ENCODE measurements at places on chromosomes 1 and 21. TPM values are rescaled to one million over a fixed set of nuclear protein-coding genes. Genes with fewer than 3 reads are reported as not detected.

DNA sequence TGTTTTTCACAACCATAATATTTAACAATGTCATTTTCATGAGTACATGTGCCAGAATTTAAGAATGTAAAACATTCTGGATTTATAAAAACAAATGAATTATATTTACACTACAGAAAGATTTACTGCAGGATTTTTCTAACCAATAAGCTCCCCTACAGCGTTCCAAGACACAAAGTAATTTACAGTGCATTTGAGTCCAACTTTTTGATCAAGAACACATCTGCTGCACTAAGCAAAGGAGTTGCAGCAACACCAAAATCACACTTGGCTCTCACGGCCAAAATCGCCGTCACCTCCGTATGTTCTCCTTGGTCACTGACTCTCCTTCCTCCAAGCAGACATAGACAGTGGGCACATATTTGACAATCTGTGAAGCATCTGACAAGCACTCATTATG, 7.7 kb downstream of the VPS26C start:
- DNase-seq: no peak

DNA sequence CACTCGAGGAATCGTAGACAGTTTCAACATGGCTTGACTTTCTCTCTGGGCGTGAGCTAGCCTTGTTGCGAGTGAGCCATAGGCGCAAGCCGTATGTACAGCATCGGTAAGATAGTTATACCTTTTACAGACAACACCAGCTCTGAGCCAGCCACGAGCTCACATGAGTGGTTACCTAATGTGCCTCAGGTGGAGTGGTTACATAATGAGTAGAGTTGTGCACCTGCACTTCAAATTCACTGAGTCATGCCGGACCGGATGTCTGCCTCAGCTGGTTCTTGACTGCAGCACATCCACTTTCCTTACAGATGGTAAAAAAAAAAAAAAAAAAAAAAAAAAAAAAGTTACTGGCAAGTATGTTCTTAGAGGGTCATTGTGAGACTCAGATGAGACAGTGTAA, 360.4 kb upstream of the NR5A2 start:
- no peak for DNase-seq

DNA sequence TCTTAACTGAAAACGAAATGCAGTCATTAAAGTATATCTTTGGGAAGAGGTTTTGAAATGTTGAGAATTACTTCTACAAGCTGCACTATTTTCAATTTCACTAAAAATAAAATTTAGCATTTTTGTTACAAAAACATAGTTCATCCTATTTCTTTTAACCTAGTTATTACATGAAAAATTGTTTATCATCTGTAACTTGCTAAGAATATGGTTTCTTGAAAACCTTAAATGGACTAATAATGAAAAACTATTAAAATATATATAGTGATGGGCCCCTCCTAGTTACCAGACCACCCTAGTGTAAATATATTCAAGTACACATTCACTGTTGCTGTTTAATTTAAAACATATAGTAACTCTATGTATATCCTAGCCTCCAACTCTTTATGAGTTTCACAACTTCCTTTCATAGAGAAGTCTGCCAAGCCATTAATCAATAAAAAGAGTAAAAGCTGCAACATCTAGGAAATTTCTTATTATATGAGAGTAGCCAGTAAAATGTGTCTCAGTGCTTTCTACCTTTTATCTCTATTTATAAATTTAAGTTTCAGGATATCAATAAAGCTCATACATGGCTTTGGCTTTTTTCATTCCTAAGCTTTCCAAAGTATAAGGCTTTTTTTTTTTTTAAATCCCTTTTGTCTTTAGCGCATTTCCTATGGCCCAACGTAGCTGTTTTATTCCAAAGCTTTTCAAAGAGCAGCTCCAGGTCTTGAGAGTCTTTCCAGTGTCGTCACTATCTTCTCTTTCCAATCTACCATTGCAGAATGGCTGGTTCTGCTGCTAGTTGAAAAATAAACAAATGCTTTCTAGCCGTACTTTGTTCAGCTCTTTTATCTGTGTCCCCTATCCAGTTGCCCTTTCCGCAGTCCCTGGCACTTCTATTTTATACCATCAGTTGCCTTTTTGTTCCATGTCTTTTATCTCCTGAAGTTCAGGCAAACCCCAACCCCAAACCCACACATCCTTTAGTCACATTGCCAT, 6.5 kb downstream of the IRF2BP2 start:
- DNase-seq: no peak

DNA sequence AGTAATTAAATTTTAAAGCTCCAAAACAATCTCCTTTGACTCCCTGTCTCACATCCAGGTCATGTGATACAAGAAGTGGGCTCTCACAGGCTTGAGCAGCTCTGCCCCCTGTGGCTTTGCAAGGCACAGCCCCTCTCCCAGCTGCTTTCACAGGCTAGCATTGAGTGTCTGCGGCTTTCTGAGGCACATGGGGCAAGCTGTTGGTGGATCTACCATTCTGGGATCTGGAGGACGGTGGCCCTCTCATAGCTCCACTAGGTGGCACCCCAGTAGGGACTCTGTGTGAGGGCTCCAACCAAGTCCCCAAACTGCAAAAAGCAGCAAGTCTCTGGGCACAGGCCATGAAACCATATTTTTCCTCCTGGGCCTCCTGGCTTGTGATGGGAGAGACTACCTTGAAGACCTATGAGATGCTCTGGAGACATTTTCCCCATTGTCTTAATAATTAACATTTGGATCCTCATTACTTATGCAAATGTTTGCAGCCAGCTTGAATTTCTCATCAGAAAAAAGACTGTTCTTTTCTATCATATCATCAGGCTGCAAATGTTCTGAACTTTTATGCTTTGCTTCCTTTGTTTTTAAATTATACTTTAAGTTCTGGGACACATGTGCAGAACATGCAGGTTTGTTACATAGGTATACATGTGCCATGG, 554.1 kb upstream of the OLFM3 start:
- DNase-seq: peak; percentile 46

DNA sequence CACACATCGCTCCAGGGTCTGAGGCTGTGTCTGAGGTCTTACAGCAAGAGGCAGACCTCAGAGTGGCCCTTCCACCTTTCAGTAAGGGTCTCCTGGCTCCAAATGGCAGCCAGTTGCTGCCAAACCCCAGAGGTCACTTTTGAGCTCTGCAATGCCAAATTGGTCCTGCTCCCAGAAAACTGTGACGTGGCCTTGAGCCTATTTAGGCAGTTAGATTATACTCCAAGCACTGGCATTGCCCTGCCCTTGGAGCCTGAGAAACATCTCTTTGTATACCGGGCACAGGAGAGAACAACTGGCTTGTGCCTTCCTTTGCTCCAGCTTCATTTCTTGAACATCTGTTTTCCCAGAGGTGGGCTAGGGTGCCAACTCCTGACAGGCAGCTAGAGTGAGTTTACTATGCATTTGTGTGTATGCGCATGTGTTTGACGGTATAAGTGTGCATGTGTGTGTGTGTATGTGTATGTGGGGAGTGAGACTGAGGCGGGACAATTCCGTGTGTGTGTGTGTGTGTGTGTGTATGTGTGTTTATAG, 134.5 kb downstream of the IER5 start:
- DNase-seq: no peak

DNA sequence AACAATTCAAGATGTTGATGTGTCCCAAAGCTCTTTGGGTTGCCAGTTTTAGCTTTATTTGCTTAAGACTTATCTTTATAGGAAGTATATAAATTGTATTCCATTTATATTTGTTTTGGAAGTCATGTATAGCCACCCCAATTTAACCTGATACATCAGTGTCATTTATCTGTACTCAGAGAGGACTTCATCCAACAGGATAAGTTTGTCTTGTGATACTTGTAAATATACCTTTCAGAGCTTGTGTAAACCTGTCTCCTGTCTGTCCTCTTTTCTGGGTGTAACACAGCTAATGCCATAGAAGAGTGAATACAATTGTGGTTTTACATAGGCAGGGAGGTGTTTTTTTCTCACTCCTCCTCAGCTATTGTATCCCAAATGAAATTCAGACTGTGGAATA, 10.4 kb downstream of the PTGFR start:
- no peak for DNase-seq

- no peak for DNase-seq
Measured at GRCh38 chr1:205374210-205375078, 17.7 kb upstream of the KLHDC8A start.

Gene C1orf226
- total RNA-seq: not detected

Gene KIF26B
- not detected for total RNA-seq

Gene OR2L5
- total RNA-seq: not detected
